ENCODE measurements at places on chromosomes 3 and 15. TPM values are rescaled to one million over a fixed set of nuclear protein-coding genes. Genes with fewer than 3 reads are reported as not detected.

Gene TCF12
- 200 TPM for total RNA-seq

Gene SPATA12
- total RNA-seq = 0.34 TPM

Gene SYNPR
- not detected for total RNA-seq

Gene SPPL2A
- total RNA-seq = 171 TPM

Gene CHRM5
- total RNA-seq = 0.36 TPM

Gene TRPC1
- 14.1 TPM for total RNA-seq

Gene MYD88
- 8.1 TPM for total RNA-seq

Gene LYZL4
- total RNA-seq = 0.23 TPM

Gene MRPL47
- 134 TPM for total RNA-seq

Gene CD80
- not detected for total RNA-seq

Gene RTP1
- total RNA-seq = not detected

Gene ADGRG7
- total RNA-seq = not detected
